ENCODE measurements at places on chromosomes 2 and 18.

DNA sequence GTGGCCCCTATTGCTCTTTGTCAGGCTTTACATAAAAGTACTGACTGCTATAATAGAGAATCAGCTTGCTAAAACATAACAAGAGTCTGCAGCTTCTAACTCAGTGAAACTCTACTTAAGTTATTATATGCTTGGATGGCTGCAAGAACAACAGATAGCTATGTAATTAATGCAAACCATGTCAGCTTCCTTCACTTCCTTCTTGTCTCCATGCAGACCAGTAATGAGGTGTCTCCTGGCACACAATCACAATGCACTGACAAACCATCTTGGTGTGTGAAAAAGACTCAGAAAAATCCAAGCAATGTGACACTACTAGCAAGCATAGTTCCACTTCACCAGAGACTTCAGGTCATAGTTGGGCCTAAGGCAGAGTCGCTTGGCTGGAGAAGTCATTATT lies 2068.9 kb upstream of the PIK3C3 start:
- DNase-seq: no peak

- no peak for DNase-seq
These were observed 13.7 kb upstream of the LTBP1 start for GRCh38 chr2:32932825-32933755.

- no peak for DNase-seq
These were observed 152.2 kb downstream of the SMAD7 start for GRCh38 chr18:48798334-48799245.

GRCh38 chr2:23596316-23596885 lies 211.4 kb downstream of the KLHL29 start:
- peak; percentile 53 for DNase-seq

DNA sequence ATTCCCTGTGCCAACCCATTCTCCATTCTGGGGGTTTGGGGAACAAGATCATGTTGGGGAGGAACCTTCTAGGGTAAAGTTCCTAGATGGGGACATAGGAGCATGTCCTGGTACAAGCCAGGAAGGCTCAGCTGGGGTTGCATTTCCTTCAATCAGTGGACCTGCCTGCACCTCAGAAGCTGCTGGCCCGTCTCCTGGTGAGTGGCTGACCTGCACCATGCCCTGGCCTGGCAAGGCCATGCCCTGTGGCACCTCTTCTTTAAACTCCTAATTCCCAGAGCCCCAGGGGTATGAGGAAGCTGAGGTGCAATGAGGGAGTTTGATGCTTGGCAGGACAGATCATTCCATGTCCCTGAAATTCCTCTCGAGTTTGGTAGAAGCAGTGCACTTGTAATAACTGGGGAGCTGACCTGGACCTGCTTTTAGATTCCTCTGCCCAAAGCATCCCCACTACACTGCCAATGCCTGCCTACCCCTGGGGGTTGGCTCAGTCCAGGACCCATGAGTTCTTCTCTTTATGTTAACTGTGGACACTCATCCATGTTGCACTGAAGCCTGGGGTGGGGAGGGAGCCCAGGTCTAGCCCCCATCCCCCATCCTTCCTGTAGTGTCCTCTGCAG lies 25.3 kb downstream of the MROH2A start:
- no peak for DNase-seq

GRCh38 chr18:78861706-78862105 lies 117.9 kb upstream of the SALL3 start:
- no peak for DNase-seq

- DNase-seq: no peak
These were observed 123.5 kb upstream of the PELI1 start for GRCh38 chr2:64267699-64268098.

- no peak for DNase-seq
These were observed 580.9 kb downstream of the PLCL1 start for GRCh38 chr2:198385326-198385725.

- no peak for DNase-seq
These were observed 55.8 kb downstream of the DOCK10 start for GRCh38 chr2:224986477-224986876.

- DNase-seq: no peak
These were observed 11.1 kb downstream of the CNDP2 start for GRCh38 chr18:74507097-74507881.

DNA sequence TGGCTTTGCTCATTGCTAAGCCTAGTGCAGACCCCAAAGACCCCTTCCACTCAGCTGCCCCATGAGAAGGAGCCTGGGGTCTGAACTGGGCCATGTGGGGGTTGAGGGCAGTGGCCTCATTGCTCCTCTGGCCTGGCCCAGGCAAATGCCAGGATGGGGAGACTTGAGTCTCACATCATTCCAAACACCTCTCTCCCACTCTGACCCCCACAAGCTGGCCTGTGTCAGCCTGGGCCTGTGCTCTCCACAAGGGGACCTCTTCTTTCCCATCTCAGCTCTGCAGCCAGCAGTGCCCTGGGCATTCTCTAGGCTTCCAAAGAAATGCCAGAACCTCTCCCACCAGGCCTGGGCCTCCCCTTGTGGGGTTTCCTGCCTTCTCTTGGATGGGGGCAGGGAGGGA lies 45.8 kb upstream of the OTOF start:
- no peak for DNase-seq

- DNase-seq: no peak
These were observed 5.4 kb downstream of the IRS1 start for GRCh38 chr2:226794196-226794661.

Data from SHP77 treated with DMSO at 0.1 percent for 48 hours (cell line).